Smooth muscle cell of trachea (primary cell): ENCODE measurements at places on chromosomes 16 and 17. TPM values are rescaled to one million over a fixed set of nuclear protein-coding genes. Genes with fewer than 3 reads are reported as not detected.

Gene EVI2B
- total RNA-seq, result 0.29 TPM in 1 of 2 replicates, not detected in the other

Gene KRTAP3-1
- total RNA-seq, result not detected in 2 replicates

Gene RRAD
- total RNA-seq, result 1.7 and 26.5 TPM in 2 replicates

Gene TBC1D3K
- not detected in 2 replicates for total RNA-seq

Gene CCL3
- total RNA-seq, result not detected in 2 replicates

Gene PRSS36
- 0.17 and 0.29 TPM in 2 replicates for total RNA-seq

Gene HLF
- under 0.01 and 0.17 TPM in 2 replicates for total RNA-seq

Gene TBC1D3E
- not detected in 2 replicates for total RNA-seq

Gene GNGT2
- total RNA-seq, result not detected in 2 replicates

Gene ITGAL
- total RNA-seq, result under 0.01 TPM in 1 of 2 replicates, not detected in the other

Gene KRT33B
- not detected in 2 replicates for total RNA-seq

Gene KCNJ12
- total RNA-seq, result 0.15 and 3.6 TPM in 2 replicates

Gene MYH3
- 0.33 and 0.44 TPM in 2 replicates for total RNA-seq

Gene NLGN2
- 16.1 and 18.2 TPM in 2 replicates for total RNA-seq

Gene AHSP
- not detected in 2 replicates for total RNA-seq

Gene ALOX15
- total RNA-seq, result not detected in 2 replicates

Gene NGFR
- 0.44 and 3.3 TPM in 2 replicates for total RNA-seq

Gene KRTAP2-3
- not detected in 2 replicates for total RNA-seq

Gene TMEM204
- 9.0 and 10.1 TPM in 2 replicates for total RNA-seq

Gene TBC1D3G
- not detected in 2 replicates for total RNA-seq

Gene TMED6
- total RNA-seq, result 0.29 and 0.66 TPM in 2 replicates

Gene CACNB1
- total RNA-seq, result 7.9 and 10.1 TPM in 2 replicates

Gene HES7
- total RNA-seq, result 0.15 and 0.33 TPM in 2 replicates

Gene PPL
- 51.5 and 105 TPM in 2 replicates for total RNA-seq

Gene LRRC37A3
- 6.0 and 6.7 TPM in 2 replicates for total RNA-seq
